ENCODE measurements at places on chromosomes 16 and 17.

DNA sequence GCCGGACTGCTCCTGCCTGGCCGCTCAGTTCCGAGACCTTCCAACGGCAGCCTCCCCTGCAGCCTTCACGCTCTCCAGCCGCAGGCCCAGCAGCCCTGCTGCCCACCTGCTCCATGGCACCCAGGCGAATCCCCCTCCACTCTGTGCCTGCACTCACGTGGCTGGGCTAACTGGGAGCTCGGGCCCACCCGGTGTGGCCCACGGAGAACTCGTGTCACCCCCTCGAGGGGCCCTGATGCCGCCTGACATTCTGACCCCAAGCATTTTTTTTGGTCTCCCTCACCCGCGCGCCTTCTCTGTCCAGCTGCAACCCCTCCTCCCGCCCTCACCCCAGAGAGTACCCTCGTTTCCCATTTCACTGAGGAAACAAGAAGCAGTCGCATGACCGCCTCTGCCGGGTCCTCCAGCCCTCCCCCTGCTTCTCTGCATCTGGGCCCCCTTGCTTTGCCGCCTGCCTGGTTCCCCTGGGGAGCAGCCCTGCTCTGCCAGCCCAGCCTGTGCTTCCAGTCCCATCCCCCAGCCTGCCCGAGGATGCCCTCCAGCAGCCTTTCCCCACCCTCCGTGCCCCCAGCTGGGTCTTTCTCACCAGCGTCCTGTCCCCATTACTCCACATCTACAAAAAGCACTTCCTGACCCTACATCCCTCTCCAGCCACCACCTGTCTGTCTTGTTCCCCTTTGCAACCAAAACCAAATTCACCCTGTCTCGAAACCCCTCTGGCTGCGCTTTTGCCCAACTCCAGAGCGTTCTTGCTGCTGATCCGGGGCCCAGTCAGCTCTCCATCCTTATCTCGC, 146.4 kb upstream of the CHMP6 start:
- no peak for DNase-seq

DNA sequence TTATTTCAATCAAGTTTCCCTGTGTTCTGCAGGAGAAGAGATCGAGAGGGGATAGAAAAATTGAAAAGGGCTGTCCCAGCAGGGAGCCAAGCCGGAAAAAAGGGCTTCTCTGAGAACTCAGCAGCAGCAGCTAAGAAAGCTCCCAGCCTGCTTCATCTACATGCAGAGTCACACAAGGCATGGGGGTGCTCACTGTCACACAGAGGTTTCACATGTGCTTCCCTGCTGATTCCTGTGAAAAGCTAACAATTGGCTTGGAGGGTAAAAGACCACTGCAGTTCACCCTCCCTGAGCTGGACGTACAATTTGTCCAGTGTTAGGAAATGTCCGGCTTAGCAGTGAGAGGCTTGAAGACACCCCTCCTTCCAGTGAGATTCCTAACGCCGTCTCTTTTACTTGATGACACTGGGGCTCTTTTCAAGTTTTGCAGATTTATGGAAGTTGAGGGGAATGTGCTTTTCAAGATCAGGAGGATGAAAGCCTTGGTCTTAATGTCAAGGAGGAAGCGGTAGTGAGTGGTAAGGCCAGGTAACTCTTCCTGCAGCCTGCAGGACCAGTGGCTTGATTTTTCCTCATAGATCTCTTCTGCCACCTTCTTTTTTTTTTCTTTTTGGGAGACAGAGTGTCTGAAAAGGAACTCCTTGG, 85.6 kb downstream of the WNT3 start:
- DNase-seq: no peak

DNA sequence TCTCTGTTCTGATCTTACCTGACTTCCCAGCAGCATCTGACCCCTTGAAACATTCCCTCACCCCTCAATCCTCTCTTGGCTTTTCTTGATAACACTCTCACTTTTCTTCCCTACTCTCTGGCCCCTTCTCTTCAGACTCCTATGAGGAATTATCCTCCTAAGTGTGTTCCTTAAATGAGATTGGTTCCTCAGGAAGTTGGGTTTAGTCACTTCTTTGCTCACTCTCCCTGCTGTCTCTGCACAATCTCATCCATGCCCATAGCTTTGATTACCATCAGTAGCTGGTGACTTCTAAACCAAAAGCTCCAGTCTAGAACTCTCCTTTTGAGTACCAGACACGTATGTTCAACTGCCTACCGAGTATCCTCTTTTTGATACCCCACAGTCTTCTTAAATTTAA, 13.0 kb downstream of the MED24 start:
- no peak for DNase-seq

DNA sequence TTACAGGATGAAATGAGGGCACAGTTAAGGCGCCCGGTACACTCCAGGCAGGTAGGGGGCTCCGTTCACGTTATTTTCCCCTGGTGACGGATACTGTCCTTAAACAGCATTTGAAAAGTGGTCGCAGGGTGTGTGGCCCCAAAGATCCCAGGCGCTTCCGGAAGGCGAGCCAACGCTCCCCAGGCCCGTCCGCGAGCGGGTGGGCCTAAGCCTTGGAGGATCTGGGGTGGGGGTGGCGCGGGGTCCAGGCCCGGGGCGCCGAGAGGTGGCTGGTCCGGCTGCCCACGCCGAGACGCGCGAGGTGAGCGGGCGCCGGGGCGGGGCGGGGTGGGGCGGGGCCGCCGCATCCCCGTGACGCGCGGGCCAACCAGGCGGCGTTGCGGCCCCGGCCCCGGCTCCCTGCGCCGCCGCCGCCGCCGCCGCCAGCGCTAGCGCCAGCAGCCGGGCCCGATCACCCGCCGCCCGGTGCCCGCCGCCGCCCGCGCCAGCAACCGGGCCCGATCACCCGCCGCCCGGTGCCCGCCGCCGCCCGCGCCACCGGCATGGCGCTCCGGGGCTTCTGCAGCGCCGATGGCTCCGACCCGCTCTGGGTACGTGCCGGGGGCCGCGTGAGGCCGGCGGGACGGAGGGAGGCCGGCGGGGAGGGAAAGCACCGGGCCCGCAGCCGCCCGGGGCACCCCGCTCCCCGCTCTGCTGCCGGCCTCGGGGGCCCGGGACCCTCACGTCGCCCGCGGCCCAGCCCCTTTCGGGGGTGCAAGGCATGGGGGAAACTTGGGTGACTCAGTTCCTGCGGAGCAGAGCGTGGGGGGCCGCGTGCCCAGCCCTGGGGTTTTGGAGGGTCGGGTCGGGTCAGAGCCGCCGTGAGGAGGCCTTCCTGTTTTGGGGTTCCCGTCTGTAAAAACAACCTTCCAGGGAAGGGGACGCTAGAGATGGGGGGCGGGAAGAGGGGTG, at the start of gene ABCC1:
TSS of gene ABCC1 (plus strand) at position 407 of the 951 bp plus-strand sequence. CDS start at position 543, 136 bp downstream.
- peak; percentile 85 for DNase-seq

DNA sequence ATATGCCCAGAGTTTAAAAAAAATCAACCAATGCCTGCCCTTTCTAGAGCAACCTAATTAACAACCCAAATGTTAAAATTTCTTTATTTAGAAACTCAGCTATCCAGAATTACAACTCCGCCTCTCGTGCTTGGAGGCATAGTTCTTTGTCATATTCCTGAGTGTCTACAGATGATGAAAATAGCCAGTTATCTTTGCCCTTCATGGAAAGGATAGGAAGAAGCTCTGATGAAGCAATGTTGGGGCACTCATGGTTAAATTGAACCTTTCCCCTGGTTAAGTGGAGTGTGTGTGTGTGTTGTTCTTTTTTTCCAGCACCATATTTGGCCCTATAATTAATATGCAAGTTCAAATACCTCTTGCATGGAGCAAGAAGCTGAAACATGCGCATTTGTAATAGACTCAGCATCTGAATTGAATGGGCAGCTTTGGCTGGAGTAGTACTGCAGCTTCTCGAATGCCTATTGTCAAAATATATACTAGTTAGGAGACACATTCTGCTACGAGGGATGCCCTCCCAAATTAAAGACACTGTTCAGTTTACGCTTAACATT, 506.2 kb downstream of the WWOX start:
- no peak for DNase-seq

GRCh38 chr17:61475726-61476125, 23.5 kb downstream of the TBX4 start:
- DNase-seq: peak; percentile 24

DNA sequence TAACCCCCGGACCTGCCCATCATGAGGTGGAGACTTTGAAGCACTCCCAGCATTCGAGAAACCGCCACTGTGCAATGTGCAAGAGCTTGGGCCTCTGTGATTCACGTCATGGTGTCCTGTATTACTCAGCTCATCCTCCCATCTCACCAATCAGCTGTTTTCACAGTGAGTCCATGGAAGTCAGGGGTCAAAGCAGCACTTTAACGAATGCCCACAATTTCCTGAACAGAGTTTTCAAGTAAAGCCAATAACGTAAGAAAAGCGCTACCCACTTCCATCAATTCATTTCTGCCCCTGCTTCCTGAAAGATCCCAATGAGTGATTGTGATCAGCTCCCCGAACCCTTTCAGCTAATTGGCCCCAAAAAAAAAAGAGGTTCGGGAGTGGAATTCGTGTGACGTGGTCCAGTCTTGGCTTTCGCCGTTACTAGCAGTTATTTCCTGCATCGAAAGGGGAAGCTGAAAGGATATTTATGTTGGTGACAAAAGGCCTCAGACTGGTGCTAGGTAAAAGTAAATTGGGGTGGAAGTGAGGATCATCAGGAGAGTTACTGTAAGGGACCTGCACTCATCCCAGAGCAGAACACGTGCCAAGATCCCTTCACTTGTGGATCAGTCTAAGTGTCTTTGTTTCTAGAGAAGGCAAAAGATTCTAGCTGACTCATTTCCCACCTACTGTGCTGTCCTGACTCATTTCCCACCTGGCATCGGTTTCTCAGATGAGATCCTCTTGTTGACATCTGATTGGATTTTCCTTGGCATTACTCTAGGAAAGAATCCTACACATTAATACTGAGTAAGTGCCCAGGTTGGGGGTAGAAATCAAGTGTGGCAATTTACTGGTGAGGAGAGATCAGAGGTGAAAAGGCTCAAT, 136.7 kb upstream of the NUDT7 start:
- DNase-seq: no peak

DNA sequence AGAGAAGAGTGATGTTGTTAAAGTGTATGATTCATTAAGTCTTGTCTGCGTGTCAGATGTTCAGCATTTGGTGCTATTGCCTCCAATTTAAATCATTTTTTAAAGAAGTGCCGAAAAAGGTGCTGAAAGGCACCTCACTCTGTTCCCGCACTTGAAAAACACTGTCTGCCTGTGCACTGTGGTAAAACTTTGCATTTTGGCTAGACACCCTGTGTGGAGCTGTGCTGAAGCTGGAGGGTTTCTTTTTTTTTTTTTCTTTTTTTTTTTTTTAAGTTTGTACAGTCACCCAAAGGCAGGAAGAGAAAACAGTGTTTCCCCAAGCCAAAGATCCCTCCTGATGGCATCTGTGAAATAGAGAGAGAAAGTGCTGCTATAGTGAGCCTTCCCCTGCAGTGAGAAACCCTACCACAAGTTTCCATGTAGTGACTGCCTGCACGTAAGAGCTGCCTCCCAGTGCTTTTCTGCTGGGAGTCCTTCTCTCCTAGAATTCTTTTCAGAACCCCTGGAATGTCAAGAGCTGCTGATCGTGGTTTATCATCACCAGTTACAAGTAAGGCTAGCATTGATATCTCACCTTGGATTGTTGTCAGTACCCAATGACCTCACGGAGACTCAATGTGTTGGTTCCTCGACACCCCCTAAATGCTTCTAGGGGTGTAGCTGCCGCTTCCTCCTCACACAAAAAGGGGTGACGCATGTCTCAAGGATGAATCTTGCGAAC, 116.0 kb upstream of the SOX9 start:
- no peak for DNase-seq

DNA sequence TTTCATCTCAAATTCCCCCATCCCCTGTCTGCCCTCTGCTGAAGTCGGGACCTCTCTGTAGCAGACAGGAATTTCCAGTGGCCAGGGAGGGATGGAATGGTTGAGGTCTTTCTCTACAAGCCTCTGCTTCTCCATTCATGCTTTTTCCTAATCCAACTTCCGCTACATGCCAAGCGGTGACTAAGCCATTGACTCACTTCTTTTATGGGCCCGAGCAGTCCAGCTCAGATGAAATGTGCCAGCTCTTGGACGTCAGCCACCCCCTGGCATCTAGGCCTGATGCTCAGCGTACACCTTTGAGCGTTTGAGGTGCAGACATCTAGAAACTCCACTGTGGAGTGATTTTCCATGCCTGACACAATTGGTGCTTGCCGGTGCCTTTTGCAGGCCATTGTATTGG, 40.7 kb upstream of the GPR139 start:
- no peak for DNase-seq

DNA sequence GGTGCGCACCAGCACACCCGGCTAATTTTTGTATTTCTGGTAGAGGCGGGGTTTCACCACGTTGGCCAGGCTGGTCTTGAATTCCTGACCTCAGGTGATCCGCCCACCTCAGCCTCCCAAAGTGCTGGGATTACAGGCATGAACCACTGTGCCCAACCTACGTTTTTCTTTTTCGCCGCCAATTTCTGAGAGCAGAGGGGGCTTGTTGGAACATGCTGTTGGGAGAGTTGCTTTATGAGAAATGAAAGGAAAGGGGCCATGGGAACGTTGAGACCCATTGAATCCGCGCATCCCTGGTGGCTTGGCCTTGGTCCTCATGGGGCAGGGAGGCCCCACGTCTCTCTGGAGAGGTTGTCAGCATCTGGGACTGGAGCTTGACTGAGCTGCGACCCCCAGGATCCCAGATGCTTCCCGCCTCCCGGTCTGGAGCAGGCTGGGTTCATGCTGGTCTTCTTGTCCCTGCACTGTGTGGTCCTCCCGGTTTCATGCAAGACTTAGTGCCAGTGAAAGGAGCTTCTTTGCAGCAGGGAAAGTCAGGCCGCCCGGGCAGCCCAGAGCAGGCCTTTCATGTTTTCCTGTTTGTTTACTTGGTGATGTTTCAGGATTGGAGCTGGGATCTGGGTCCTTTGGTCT, 22.8 kb downstream of the CRISPLD2 start:
- no peak for DNase-seq

DNA sequence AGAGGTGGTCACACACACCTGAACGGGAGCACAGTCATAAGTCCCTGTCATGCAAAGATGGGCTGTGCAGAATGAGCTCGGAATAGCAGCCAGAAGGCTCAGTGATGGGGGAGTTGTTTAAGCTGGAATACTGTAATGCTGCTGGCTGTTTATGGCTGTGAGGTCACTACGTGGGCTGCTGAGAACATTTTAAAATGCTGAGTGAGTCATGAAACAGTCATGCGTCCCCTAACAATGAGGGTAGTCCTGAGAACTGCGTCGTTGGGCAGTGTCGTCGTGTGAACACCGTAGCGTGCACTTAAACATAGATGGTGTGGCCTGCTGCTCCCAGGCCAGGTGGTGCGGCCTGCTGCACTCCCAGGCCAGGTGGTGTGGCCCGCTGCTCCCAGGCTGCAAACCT, 39.7 kb downstream of the TBCD start:
- DNase-seq: no peak

DNA sequence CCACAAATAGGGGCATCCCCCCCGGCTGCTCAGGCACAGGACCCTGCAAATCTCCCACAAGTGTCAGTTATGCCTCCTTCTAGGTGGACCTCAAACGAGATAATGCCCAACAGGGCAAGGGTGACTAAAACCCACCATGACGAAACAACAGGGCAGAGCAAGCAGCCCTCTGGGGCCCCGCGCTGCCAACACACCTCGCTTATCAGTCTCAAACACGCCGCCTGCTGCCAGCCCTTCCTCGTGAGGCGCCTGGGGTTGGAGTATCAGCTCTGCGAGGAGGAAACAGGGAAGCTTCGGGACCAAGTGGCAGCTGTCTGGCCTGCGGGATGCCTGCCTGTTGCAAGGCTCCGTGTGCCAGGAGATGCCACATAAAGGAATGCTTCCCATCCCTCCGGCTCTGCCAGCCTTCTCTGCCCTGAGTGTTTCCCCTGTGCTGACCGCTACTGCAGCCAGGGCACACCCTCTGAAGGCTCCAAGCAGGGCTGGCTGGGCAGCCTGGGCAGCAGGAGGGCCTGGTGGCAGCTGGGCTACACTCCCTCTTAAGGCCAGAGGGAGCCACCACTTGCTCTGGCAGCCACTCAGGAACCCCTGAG, 2.5 kb downstream of the SMIM5 start:
- no peak for DNase-seq
